Cardiac muscle cell (in vitro differentiated cells and primary cell): ENCODE measurements at places on chromosomes 1 and 21. TPM values are rescaled to one million over a fixed set of nuclear protein-coding genes. Genes with fewer than 3 reads are reported as not detected.
A peak's percentile ranks its signal among the peaks of the same experiment; 100 is the strongest.

DNA sequence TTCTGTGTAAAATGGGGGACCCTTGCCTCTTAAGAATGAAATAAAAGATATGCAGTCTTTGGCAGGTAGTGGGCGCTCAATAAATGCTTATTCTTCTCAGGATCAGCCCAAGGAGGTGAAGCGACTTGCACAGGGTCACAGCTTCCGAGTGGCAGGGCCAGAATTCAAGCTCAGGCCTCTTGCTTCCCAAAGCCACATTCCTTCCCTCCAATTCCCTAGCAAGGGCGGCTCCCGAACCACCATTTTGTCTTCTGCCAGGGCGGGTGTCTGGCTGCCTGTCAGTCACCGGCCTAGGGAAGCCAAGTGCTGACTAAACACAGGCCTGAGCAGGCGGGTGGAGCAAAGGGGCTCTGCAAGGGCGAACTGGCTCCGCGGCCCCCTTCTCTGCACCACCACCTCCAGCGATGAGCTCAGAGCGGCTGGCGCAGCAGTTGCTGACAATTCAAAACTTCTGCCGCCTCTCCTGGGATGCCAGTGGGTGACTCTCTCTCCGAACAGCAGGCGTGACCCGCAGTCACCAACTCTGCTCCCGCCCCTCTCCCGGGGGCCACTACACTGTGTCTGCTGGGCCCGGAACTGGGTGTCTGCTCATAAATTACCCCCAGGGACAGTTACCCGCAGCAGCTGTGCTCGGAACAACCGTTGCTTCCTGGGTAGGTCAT is 10.8 kb downstream of the GPR3 start:
- peaks cover 27% of the 10 kb centered on the region for H3K4me1 ChIP-seq
- H3K27ac ChIP-seq = peak overlapping the region; percentile 85
- H3K27me3 ChIP-seq = no peaks in the 10 kb centered on the region
- H3K4me3 ChIP-seq = no peak overlapping the region
- H3K36me3 ChIP-seq = peaks cover 9% of the 10 kb centered on the region

DNA sequence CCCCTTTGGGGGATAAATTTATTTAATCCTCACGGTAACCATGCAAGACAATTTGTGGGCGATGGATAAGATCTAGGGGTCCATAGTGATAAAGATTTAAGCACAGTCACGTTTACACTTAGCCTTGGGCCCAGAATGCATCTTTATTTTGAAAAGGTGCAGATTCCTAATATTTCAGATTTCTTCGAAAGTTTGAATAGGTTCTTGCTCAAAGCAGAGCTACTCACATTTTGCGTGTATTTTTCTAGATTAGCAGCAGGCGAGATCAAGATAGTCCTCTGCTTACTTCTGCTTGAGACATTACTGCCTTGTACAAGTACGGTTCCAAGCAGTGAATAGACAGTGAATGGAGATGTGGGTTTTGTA is 647 bp downstream of the TSEN15 start:
- peaks cover 38% of the 10 kb centered on the region for H3K4me1 ChIP-seq
- H3K36me3 ChIP-seq = peaks cover 13% of the 10 kb centered on the region
- peak; percentile 21 for DNase-seq
- peak overlapping the region; percentile 84 for H3K4me3 ChIP-seq
- no peaks in the 10 kb centered on the region for H3K27me3 ChIP-seq

GRCh38 chr21:34952701-34953100 is 96.4 kb downstream of the RUNX1 start:
- H3K36me3 ChIP-seq = no peaks in the 10 kb centered on the region
- H3K4me3 ChIP-seq = no peak overlapping the region
- H3K27me3 ChIP-seq = peaks cover 15% of the 10 kb centered on the region
- H3K4me1 ChIP-seq = no peaks in the 10 kb centered on the region
- no peak for DNase-seq
- H3K27ac ChIP-seq = no peak overlapping the region

The HPDL gene
- total RNA-seq = 1.4 and 3.3 TPM in 2 replicates

- H3K36me3 ChIP-seq = no peaks in the 10 kb centered on the region
- peak; percentile 79 for DNase-seq
- peaks cover 88% of the 10 kb centered on the region for H3K27me3 ChIP-seq
- no peak overlapping the region for H3K27ac ChIP-seq
- H3K4me1 ChIP-seq = peaks cover 21% of the 10 kb centered on the region
These were observed 52.3 kb downstream of the RHBG start for GRCh38 chr1:156421062-156421938.

DNA sequence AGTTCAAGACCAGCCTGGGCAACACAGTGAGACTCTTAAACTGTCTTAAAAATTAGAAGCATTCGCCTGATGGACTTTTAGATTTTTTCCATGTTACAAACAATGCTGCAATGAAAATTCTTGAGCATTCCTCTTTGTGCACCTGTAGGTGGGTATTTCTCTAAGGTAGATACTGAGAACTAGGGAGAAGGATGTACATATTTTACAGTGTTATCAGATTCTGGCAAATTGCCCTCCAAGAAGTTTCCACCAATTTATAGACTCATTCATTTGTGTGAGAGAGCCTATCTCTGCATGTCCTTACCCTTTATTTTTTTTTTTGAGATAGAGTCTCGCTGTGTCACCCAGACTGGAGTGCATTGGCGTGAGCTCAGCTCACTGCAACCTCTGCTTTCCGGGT is 12.3 kb upstream of the LEFTY2 start:
- DNase-seq = no peak
- no peak overlapping the region for H3K27ac ChIP-seq
- no peak overlapping the region for H3K4me3 ChIP-seq
- H3K36me3 ChIP-seq = no peaks in the 10 kb centered on the region

GRCh38 chr1:9315411-9316079 is 22.9 kb downstream of the SPSB1 start:
- H3K4me3 ChIP-seq = no peak overlapping the region
- peaks cover 13% of the 10 kb centered on the region for H3K4me1 ChIP-seq
- peak; percentile 18 for DNase-seq
- no peaks in the 10 kb centered on the region for H3K27me3 ChIP-seq
- H3K36me3 ChIP-seq = no peaks in the 10 kb centered on the region
- no peak overlapping the region for H3K27ac ChIP-seq

DNA sequence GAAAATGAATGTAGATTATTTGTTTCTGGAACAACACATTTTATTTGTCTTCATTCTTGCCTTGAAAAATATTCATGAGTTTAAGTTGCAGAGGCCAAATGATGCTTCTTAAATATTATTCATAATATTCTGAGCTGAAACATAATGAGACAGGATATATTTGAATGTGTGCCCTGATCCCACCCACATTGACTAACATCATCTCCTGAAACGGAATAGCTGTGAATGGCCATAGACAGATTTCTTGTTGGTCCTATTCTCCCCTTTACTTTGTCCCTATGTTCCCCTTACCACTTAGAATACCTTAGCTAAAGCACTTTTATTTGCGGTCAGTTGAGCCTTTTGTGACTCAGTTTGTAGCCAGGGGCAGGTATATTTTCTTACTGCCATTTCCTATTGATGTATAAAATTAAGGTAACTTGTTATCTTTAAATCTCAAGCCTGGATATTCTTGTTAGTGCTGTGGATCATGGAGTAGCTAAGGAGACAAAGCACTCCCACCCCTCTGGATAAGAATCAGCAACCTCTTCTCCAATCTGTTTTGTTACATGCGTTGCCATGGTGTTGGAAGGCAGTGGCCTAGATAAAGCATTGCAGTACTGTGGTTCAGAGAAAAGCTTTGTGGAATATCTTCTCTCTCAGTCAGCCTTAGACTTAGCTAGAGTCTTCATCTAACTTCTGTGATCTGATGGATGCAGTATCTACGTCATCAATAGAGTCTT is 478.5 kb upstream of the DEPDC1 start:
- H3K4me1 ChIP-seq = peaks cover 20% of the 10 kb centered on the region
- no peak overlapping the region for H3K4me3 ChIP-seq
- H3K36me3 ChIP-seq = no peaks in the 10 kb centered on the region
- DNase-seq = no peak
- H3K27ac ChIP-seq = no peak overlapping the region
- H3K27me3 ChIP-seq = no peaks in the 10 kb centered on the region

The PIK3CD gene
- total RNA-seq = 4.7 and 7.9 TPM in 2 replicates

The CR1L gene
- not detected in 2 replicates for total RNA-seq

The ARTN gene
- total RNA-seq = 26.2 and 29.8 TPM in 2 replicates

DNA sequence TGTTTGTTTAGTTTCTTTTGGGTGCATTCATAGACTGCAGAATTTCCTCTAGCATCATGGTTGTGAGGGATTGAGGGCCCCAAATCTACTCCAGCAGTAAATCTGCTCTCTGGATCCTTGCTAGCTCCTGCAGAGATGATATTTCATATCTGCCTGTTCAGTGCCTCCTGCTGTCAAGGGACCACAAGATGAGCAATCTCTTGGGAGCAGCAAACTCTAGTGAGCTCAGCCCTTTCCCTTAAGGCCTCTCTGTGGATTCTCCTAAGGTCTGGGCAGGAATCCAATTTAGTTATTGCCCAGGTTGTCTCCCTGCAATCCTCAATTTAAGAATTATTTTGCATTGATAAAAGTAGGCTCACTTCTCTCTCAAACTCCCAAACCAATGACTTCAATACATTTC is 76.9 kb downstream of the RGS18 start:
- H3K36me3 ChIP-seq = no peaks in the 10 kb centered on the region
- H3K4me1 ChIP-seq = no peaks in the 10 kb centered on the region
- no peak for DNase-seq
- H3K27me3 ChIP-seq = no peaks in the 10 kb centered on the region

GRCh38 chr1:119978018-119978505 is 81.7 kb upstream of the ADAM30 start:
- no peaks in the 10 kb centered on the region for H3K27me3 ChIP-seq
- H3K36me3 ChIP-seq = no peaks in the 10 kb centered on the region
- H3K27ac ChIP-seq = no peak overlapping the region
- H3K4me3 ChIP-seq = no peak overlapping the region

The BEND5 gene
- total RNA-seq = 12.1 and 19.1 TPM in 2 replicates

The MYOG gene
- 0.18 TPM in 1 of 2 replicates, not detected in the other for total RNA-seq

The SNX7 gene
- total RNA-seq = 16.9 and 20.6 TPM in 2 replicates

The SPRR3 gene
- total RNA-seq = not detected in 2 replicates

The RPTN gene
- not detected in 2 replicates for total RNA-seq

GRCh38 chr1:197841883-197842553 is 60.4 kb upstream of the C1orf53 start:
- H3K4me3 ChIP-seq = no peak overlapping the region
- H3K36me3 ChIP-seq = no peaks in the 10 kb centered on the region
- no peaks in the 10 kb centered on the region for H3K27me3 ChIP-seq
- H3K27ac ChIP-seq = no peak overlapping the region
- no peaks in the 10 kb centered on the region for H3K4me1 ChIP-seq

The CATSPERE gene
- total RNA-seq = 0.11 and 1.4 TPM in 2 replicates

The MAP10 gene
- 9.8 and 14.7 TPM in 2 replicates for total RNA-seq

The CRP gene
- not detected in 2 replicates for total RNA-seq

DNA sequence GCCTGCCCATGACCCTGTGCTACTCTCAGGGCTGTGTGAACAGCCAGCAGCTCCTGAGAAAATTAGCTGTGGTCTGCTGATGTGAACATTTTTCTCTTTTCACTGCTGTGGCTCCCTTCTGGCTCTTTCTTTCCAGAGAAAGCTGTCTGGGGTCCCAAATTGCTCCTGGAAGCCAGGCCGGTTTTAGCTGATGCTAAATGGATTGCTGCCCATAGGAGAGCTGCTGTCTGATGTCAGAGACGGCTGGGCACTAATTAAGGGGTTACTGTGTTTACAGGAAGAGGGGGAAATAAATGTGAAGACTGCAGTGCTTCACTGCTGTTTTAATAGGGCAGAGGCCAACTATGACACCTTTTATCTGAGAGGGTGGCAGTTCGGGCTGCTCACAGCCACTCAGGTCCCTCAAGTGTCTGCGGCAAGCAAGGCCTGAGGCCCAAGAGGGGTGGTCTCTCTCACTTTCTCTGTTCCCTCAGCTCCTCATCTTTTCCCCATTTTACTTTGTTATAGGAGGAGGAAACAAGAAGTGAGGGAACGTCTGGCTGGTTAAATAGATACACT is 106.0 kb upstream of the GNG12 start:
- peaks cover 25% of the 10 kb centered on the region for H3K4me1 ChIP-seq
- DNase-seq = no peak
- H3K36me3 ChIP-seq = no peaks in the 10 kb centered on the region
- peak overlapping the region; percentile 66 for H3K27ac ChIP-seq

DNA sequence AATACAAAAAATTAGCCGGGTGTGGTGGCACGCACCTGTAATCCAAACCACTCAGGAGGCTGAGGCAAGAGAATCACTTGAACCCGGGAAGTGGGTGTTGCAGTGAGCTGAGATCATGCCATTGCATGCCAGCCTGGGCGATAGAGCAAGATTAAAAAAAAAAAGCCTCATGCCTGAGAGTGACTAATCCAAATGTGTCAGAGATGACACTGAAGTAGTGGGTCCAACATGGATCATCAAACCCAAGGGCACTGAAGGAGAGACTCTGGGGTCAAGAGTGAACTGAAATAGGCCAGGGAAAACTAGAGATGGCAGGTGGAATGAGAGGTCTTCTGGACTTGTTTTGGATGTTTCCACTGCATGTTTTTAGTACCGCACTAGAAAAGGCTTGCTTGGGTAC is 10.2 kb upstream of the CACHD1 start:
- H3K36me3 ChIP-seq = no peaks in the 10 kb centered on the region
- no peak for DNase-seq
- no peak overlapping the region for H3K4me3 ChIP-seq
- peaks cover 69% of the 10 kb centered on the region for H3K27me3 ChIP-seq

The LMOD1 gene
- 48.3 and 75.6 TPM in 2 replicates for total RNA-seq
